Stimulated activated naive CD8-positive, alpha-beta T cell treated with anti-CD3 and anti-CD28 coated beads, Interleukin-15, amount 100 ng/mL, for 72 hours (primary cell): ENCODE measurements at places on chromosomes 12 and 14.

DNA sequence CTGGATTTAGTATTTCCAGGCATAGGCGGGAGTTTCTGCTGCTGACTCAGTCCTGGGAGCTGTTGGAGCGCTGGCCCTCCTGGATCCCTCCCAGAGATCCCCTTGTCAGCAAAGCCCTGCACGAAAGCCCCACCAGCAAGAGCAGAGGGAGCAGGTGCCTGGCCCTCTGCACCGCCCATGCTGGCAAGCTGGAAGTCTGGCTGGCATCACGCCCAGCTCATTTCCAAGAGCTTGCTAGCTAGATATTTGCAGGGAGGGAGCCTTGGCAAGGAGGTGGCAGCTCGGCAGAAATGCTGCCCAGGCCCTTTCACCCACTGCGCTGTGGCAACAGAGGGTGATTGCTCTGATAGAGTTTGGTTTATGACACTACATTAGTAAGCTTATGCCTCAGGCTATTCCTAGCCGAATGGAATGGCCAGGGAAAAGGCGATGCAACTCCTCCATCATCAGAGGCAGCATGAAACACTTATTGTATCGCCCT lies 193.9 kb downstream of the EMP1 start:
- DNase-seq: no peak

GRCh38 chr12:57176846-57177245 lies 29.4 kb upstream of the LRP1-AS start:
- DNase-seq: no peak

GRCh38 chr12:53103860-53104305 lies 597 bp downstream of the SOAT2 start:
- no peak for DNase-seq

GRCh38 chr12:131351319-131352028 lies 359.4 kb upstream of the SFSWAP start:
- no peak for DNase-seq

- DNase-seq: no peak
Observed at GRCh38 chr12:64558754-64559153, 51.5 kb upstream of the RASSF3 start.

- DNase-seq: no peak
Observed at GRCh38 chr12:104593482-104593881, 136.7 kb downstream of the CHST11 start.

DNA sequence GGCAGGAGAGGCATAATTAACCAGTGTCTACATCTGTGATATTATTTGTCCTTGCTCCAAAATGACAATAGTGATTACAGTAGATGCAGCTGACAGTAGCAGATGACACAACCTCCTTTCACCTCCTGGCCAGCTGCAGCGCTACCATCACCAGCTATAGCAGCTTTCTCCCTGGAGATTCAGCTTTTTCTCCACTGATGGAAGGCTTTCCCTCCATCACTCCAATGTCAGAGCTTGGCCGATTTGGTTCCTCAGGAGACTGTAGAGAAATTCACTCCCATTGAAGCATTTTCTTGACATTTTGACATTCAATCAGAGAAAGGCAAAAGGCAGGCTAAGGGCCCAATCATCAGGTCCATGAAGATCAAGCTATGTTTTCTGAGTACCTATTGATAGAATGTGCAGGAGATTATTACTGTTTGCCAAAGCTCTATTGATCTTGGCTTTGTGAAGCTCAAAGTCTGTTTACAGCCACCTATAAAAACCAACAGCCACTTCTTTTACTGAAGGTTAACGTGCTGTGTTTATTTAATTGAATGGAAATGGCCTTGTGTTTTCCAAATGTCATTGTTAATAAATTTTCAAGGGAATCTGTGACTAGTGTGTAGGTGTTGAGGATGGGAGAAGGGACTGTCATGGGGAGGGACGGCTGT lies 785.1 kb downstream of the DIO2 start:
- no peak for DNase-seq

DNA sequence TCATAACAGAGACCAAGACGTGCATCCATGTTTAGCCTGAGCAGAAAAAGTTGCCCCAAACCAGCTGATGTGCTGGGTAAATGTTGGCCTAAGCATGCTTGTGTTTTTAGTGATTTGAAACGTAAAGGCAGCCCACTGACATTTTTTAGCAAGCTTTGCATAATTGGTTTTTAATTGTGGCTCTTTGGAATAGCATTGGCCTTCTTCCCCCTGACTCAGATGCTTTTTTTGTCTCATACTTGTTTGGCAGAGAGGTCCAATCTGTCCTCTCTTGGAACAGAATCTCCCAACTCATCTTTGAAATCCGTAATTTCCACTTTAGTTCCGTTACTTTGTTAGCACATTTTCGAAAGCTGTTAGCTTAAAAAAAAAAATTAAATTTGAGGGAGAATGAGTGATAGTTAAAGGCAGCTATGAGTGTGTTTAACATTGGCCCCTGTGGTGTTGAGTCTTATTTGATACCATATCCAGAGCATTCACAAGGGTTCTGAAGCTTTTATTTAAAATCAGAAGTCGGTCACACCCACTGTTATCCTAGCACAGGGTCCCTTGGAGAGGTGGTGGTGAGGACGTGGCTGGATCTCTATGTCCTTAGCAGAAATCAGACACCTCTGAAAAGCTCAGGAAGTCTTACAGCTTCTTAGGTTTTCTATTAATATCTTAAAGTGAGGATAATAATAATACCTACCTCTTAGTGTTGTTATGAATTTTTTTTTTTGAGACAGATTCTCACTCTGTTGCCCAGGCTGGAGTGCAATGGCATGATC lies 15.6 kb downstream of the JDP2 start:
- DNase-seq: no peak

DNA sequence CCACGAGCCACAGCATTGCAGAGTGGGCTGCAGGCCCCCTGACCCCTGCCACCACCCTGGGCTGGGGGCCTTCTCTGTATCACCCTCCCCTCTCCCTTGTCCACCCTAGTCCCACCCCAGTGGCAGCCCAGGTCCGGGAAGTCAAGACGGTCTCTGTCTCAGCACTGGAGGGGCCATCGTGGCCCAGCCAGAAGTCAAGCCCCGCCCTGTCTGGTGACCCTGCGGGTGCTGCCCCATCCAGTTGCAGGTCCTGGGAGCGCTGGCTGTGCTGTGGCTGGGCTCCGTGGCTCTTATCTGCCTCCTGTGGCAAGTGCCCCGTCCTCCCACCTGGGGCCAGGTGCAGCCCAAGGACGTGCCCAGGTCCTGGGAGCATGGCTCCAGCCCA lies 2.7 kb downstream of the PLD4 start:
- DNase-seq: no peak
